ENCODE measurements at places on chromosomes 2 and 18.
A peak's percentile ranks its signal among the peaks of the same experiment; 100 is the strongest.

DNA sequence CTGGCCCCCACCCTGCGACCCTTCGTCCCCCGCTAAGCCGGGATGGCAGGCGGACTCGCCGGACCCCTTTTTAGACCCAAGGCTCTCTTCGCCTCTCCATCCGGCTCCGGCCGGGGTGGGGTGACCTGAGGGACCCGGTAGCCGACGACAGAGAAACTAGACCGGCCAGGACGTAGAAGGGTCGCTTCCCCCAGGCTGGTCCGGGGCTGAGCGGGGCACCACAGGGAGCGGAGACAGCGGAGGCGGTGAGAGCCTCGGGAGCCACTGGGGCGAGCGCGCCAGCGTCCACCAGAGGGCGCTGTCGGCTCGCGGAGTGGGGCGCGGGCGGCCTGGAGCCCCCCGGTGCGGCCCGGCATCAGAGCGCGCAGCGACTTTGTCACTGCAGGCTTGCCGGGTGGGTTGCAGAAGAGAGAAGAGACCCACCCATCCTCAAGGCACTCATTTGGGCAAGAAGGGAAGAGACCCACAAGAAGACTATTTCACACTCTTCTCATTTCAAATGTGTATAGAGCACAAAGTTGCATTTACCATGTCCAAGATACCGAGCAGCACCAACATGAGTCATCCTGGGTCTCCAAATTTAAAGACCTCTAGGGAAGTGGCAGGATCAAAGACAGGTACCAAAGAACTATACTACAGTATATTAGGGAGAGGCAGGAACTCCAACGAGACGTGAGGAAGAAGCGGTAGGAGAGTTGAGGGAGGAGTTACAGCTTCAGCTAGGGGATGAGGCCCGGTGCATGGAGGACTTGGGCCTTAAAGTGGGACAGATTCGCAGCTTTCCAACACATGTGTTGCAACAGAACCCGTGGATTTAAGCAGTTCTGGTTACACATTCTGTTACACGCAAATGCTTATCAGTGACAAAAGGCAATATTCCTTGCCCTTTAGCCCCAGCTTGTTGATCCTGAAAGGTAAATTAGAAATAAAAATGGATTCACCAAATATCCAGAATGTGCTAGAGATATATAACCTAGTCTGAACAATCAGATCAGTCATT lies 7.6 kb upstream of the PRKCE start:
- DNase-seq = peak; percentile 64

DNA sequence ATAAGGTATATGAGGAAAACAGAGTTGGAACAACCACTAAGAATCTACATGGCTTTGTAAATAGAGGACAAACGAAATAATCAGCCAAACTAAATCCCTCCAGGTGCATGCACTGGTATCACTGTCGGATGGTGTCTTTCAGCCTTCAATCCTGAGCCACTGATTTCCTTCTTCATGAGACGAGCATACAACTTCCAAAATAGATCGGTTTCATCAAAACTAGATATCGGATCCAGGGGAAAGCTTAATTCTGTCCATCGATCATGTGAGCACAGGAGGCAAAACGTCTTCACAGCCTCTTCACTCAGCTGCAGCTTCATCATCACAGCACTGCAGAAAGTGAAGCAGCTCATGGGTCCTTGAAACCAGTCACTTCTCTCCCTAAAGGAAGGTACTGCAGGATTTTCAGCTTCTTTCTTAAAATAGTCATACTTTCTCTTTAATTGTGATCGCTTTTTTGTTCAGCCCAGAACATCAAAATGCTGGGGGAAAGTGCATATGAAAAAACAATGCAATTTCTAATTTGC lies 80.5 kb downstream of the DTNB start:
- DNase-seq = no peak

DNA sequence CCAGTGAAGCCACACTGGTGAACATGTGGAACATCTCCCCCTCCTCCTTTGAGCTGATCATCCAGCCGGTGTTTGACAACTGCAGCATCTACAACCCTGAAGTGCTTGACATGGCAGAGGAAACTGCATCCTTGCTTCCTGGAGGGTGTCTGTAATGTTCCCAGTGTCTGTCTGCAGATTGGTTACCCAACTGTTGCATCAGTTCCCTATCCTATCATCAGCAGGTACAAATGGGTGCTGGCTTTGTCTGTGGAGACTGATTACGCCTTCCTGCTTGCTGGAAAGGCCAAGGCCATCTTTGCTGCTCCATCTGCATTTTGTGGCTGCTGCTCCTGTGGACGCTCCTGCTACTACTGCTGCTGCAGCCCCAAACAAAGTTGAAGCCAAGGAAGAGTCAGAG lies 83.5 kb downstream of the SKA1 start:
- DNase-seq = no peak

- no peak for DNase-seq
These were observed 69.6 kb downstream of the COL5A2 start for GRCh38 chr2:189109921-189110397.

GRCh38 chr2:85584354-85584856 lies at the start of gene VAMP5:
Gene VAMP5, plus strand, starts transcription at chr2:85584431. Its CDS starts 60 bp downstream, at chr2:85584491.
- peak; percentile 38 for DNase-seq

DNA sequence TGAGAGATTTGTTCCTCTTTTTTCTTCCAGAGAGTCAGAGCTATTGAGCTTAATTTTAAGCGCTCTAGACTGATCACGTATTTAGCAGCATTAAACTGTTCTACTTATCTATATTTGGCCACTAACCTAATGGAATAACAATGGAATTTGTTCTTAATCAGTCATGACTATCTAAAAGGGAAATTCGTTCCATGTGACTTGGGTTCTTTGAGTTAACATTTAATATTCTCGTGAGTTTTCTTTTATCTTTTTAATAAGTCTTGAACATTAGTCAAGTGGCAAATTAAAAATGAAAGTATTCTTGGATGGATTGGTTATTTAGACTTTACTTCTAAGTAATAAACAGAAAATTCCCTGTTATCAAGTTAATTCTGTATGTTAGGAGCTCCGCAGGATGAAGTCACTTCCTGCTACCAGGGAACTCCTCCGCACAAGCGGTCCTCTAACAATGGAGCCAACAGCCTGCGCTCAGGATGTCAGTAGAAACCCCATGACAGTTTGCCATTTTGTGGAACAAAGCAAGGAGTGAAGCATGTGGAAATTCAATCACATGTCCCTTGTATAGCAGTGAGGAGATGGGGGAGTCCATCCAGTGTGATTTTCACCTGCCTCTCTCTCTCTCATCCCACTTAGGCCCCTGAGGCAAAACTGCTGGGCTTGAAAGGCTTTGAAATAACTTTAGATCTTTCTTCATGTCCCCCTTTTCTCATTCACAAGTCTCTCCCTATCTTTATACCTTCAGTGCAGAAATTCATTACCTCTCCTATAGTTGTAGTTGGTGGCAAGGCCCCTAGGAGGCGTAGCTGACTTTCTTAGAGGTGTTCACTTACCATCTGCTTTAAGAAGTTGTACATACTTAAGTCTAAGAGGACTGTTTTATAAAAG lies 138.1 kb downstream of the WDR7 start:
- DNase-seq = no peak

- no peak for DNase-seq
These were observed 94.0 kb downstream of the CELF4 start for GRCh38 chr18:37471637-37472036.

GRCh38 chr2:27003857-27004256 lies 28.9 kb upstream of the TMEM214 start:
- no peak for DNase-seq

- no peak for DNase-seq
These were observed 12.6 kb upstream of the KCMF1 start for GRCh38 chr2:84958135-84959059.

- DNase-seq = no peak
These were observed 84.0 kb upstream of the TMEM200C start for GRCh38 chr18:5979176-5979888.

DNA sequence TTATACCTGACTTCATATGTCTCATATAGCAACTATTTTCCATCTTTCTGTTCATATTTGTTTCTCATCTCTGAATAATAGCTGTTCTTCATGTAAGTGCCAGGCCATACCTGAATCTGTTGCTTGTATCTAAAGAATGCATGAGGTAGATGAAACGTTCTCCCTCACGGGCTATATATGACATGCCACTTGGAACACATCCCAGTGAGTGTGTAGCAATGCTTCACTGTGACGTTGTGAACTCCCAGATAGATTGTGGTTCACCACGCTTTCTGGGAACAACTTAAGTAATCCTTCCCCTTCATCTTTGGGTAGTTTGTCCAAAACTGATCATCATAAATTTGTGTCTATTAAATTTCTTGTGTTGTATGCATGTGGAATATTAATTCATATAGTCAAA lies 60.1 kb downstream of the RDH14 start:
- no peak for DNase-seq

- DNase-seq = no peak
These were observed 36.8 kb downstream of the KCNIP3 start for GRCh38 chr2:95333888-95334338.

GRCh38 chr2:159098361-159098760 lies 129.9 kb downstream of the TANC1 start:
- DNase-seq = no peak

DNA sequence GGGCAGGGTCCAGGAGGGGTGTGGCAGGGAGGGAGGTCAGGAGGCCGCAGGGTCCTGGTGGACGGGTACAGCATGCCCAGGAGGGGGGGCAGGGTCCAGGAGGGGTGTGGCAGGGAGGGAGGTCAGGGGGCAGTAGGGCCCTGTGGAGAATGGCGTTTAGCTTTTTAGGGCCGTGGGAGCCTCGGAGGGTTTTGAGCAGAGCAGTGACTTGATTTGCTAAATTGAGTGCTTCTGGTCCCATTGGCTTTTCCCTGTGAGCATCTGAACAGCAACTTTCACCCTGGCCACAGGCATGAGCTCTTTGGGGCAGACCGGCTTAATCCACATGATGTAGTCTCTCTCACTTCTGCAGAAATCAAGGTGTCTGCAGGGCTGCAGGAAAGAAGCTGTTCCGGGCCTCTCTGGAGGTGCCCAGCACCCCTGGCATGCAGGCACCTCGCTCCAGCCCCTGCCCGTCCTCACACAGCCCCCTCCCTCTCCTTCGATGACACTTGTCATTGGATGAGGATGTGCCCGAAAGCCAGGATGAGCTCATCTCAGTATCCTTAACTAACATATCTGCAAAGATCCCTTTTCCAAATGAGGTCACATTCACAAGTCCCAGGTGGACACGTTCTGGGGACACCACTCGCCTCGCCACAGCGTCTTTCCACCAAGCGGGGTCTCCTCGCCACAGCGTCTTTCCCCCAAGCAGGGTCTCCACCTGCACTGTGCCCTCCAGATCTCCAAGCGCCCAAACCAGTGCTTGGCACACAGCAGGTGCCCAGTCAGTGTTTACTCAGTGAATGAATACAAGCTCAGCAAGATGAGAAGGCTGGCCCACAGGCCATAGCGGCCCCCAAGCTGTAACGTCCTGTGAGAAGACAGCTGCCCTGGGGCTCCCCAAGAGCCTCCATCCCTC lies 94.0 kb downstream of the NDUFA10 start:
- no peak for DNase-seq

DNA sequence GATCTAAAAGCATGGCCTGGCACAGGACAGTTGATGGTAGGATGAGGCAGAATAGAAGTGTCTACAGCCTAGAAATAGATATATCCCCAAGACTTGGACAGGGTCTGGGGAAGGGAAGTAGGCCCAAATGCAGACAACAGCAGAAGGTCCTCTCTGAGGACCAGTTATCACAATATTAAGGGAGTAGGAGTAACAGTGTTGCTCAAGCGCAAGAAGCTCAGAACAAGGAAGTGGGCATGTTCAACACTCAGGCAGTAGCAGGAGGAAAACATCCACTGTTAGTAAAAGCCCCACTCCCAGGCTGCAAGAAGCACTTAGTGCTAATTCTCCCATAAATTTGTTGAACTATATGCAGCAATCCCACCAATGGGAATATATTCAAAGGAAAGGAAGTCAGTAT lies 314.7 kb downstream of the METTL4 start:
- DNase-seq = no peak

- DNase-seq = no peak
These were observed 456.5 kb upstream of the ZNF804A start for GRCh38 chr2:184141866-184142265.

DNA sequence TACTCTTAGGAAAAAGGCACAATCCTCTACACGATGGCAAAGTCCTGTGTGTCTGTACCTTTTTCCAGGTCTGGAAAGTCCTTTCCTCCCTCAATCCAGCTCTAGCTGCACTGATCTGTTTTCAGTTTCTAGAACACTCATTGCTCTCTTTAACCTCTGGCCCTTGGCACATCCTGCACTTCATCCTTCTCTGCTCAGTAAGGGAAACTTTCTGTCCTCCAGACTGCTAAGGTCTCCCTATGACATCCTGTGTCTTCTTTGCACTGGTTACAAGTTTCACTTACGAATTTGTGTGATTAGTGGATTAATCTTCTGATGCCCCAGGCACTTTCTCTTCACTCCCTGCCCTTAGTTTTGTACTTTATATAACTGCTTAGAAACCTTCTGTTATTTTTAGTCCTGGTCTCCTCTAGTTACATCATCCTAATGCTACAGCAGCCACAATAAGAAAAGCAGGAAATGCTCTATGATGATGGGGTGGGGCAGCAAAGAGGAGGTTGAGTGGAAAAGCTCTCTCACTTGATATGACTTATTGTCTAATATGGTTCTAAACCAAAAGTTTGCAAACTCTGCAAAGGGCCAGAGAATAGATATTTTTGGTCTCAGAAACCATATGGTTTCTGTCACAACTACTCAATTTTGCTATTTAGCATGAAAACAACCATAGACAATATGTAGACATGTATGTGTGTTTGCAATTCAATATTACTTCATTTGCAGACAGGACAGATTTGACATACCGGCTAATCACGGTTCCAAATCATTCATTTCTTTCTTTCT lies 568.2 kb downstream of the THSD7B start:
- no peak for DNase-seq

DNA sequence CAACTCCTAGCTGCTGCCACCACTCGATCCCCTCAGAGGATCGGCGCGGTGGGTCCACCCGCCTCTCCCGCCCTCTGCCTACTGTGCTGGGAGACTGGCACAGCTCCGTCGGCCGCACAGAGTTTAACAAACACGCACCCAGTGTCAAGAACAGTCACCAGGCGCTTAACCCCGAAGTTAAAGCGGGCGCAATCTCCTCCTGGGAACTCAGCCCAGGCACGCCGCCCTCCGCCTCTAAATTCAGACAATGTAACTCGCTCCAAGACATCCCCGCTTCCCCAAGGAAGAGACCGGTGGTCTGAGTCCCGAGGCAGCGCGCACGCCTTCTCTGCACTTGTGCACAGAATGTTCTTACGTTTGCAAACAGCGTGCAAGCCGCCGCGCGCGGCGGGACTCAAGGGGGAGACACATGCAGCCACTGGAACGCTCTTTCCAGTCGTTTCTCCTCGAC lies 533 bp downstream of the CXCR4 start:
- peak; percentile 63 for DNase-seq

GRCh38 chr2:10845640-10846039 lies 33.1 kb upstream of the PDIA6 start:
- no peak for DNase-seq

- DNase-seq = no peak
These were observed 59.0 kb downstream of the GPR39 start for GRCh38 chr2:132475615-132476014.

GRCh38 chr2:168348076-168348475 lies 100.7 kb upstream of the STK39 start:
- DNase-seq = peak; percentile 19

GRCh38 chr18:53380063-53380639 lies 844.3 kb downstream of the MBD2 start:
- DNase-seq = no peak

GRCh38 chr2:37730037-37730818 lies 58.8 kb upstream of the CDC42EP3 start:
- no peak for DNase-seq

All from CD4-positive, alpha-beta T cell treated with Interferon alpha-2 for 1 hour (primary cell).